ENCODE measurements at places on chromosomes 12 and 14. TPM values are rescaled to one million over a fixed set of nuclear protein-coding genes. Genes with fewer than 3 reads are reported as not detected.
A peak's percentile ranks its signal among the peaks of the same experiment; 100 is the strongest.

DNA sequence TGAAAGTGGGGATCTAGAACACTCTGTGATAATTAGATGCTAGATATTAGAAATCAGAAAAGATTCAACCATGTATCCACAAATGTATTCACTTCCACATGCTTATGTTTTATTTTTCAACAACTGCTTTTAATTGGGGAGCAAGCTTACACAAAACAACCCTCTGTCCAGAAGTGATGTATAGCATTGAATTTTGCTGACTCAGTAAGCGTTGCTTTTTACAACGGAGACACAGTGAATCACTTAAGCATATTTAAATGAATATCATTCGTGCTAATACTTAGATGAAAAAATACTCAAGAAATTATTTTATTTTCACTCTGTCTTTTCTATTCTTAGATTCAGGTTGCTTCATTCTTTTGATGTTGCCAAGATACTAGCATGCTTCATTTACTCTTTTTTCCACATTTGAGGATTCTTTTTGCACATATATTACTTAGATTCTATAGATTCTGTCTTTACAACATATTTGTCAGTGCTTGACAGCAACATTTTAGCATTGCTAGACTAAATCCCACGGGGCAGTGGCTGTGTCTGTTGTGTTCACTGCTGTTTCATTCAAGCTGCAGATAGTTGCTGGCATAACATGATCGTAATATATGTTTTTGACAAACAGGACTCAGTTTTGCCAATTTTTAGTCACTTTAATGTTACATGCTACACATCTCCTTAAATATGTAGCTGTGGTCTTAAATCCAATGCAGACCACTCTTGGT lies 1714.4 kb upstream of the SEL1L start:
- no peak for DNase-seq

DNA sequence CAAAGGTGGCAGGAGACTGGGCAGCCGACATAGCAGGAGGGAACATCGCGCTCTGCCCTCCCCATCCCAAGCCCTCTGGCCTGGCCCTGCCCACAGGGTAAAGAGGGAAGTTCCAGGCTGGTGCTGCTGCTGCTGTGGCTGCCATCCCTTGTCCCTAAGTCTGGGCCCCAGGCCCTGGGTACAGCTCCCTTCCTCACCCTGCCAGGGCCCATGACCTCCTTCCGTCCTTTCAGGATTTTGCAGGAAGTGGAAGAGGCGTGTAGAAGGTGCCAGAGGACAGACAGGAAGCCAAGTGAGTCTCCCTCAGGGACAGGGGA lies 14.7 kb upstream of the NCOR2 start:
- DNase-seq: no peak

DNA sequence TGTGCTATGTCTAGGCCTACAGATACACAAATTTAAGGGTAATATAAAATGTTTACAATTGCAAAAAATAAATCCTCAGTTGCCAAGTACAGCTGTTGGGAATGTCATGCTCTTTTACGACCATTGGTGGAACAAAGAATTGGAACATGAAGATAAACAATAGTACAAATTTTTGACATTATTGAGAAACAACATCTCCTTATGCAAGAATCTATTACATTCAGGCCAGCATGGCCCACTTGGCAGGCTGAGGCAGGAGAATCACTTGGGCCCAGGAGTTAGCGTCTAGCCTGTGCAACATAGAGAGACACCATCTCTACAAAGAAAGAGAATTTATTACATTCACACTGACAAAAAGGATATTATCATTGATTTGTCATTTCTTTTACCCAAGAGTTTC lies 135.9 kb upstream of the NTF3 start:
- no peak for DNase-seq

- no peak for DNase-seq
These were observed 201.6 kb downstream of the RAD51B start for GRCh38 chr14:68020999-68021663.

DNA sequence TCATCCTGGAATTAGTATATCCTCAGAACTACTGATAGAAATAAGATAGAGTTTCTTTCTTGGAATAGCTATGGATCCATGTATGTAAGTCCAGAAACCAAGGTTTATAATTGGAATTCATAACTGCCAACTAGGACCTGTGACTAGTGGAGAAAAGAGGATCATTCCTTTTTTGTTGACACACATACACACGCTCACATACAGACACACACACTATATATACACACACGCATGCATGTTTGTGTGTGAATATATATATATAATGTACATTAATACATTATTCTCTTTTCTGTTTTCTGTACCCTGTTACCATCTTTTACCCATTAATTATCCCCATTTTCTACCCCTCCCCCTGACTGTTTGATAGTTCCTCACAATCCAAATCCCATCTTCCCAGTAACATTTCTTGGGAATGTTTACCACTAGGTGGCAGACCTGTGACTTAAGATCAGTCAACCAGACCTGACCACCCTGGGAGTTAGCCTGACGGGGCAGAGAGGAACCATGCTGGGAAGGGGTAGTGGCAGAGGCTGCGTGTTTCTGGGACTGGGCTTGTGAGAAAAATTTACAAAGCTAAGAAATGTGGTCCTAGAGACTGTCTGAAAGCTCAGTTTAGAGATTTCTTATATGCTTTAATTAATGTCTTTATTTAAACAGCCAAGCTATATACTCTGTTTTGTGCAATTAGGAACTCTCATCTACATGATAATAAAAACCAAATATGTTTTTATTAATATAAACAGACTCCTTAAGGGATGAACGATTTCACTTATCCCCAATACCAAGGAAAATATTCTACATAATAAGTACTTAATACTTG lies 308.0 kb downstream of the PPFIA2 start:
- peak; percentile 52 for DNase-seq

GRCh38 chr14:32307881-32308582 lies 21.1 kb upstream of the AKAP6 start:
- DNase-seq: no peak

GRCh38 chr14:50615552-50615951 lies 52.6 kb downstream of the SAV1 start:
- DNase-seq: no peak

DNA sequence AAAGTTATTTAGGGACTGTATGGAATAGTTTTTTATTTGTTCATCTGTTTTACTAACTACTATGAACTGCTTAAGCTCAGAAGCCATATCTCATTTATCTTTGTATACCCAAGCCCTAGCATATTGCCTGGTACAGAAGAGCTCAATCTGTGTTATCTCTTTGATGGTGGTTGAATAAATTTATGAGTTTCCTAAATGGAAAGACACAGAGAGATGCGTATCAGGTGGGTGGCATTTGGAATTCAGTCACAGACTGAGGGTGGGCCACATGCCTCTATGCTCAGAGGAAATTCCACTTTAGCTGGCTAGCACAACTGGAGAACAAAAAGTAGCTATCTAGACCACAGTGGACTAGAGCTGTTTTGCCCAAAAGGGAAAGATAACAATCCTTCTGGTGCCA lies 145.5 kb downstream of the SLC6A15 start:
- DNase-seq: no peak

GRCh38 chr12:130746546-130746945 lies 30.4 kb upstream of the RIMBP2 start:
- no peak for DNase-seq

GRCh38 chr12:132836795-132837331 lies 8.2 kb upstream of the GOLGA3 start:
- DNase-seq: no peak

GRCh38 chr12:107167756-107168155 lies 74.4 kb upstream of the CRY1 start:
- no peak for DNase-seq

DNA sequence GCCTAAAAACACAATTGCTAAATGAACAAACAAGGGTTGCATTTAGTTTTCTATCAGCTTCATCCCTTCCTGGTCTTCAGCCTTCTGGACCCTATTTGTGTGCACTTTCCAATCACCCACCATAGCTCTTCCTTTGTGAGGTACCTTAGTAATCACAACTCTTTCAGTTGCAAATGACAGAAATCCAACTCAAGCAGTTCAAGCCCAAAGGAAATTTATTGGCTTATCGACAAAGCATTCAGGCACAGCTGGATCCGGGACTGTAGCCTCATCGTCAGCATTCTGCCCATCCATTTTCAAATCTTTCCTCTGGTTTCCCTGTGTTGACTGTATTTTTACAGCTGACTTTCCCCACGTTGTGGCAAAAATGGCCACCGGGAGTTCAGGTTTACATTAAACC lies 148.6 kb upstream of the VASH1 start:
- no peak for DNase-seq

DNA sequence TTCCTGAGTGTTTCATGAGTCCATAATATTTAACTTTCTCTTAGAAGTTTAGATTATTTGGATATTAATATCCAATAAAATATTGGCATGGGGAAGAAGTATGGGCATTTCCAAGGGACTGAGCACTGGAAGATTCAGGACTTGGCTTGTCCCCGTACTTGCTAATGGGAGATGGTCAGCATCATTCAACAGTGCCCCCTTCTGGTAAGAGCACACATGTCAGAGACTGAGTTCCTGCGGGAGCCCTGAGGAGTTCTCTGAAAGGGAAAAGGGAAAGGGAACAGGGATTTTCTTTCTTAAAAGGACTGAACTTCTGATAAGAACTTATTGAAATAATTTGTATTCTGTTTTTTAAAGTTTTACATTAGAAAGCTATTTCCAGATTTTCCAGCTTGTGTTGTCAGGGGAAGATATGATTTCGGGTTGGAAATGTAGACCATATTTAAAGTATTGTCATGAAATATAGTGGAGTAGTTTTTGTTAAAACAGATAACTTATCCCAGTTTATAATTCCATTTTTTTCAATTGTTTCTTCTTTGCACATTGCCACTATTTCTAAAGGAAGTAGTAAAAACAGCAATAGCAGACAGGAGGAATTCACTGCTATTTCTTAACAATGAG lies 59.8 kb upstream of the C12orf71 start:
- DNase-seq: peak; percentile 74

The SPTLC2 gene
- 78.0 TPM for polyA plus RNA-seq

The PIK3C2G gene
- polyA plus RNA-seq: 4.8 TPM

The TMTC1 gene
- polyA plus RNA-seq: 26.2 TPM

The HOXC11 gene
- polyA plus RNA-seq: 2.1 TPM

The LYZ gene
- polyA plus RNA-seq: 19.5 TPM

The LBHD2 gene
- polyA plus RNA-seq: not detected

Measured in left kidney (tissue), 8 donors.